K562 (cell line): ENCODE measurements at places on chromosomes 3 and 15. TPM values are rescaled to one million over a fixed set of nuclear protein-coding genes. Genes with fewer than 3 reads are reported as not detected.
A peak's percentile ranks its signal among the peaks of the same experiment; 100 is the strongest.

DNA sequence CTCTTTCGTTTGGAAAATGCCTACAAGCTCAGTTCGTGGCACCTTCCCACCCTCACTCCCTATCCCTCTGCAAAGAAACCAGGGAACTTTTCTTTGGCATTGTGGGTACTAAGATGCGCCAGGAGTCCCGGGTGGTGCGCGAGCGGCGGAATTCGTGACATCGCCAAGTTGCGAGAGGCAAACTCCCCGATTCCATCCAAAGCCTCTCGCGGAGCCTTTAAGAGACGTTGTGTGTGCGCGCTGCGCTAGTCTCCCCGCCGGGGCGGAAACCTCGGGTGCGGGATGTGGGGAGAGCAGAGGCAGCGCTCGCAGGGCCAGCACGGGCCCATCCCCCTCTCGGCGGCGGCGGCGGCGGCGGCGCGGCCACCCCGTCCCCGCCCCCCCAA is 443 bp upstream of the NR2F2 start:
- peaks cover 36% of the 10 kb centered on the region for H3K4me1 ChIP-seq
- peak overlapping the region; percentile 55 for H3K4me3 ChIP-seq
- no peaks in the 10 kb centered on the region for H3K27me3 ChIP-seq
- peak overlapping the region; percentile 71 for H3K27ac ChIP-seq

DNA sequence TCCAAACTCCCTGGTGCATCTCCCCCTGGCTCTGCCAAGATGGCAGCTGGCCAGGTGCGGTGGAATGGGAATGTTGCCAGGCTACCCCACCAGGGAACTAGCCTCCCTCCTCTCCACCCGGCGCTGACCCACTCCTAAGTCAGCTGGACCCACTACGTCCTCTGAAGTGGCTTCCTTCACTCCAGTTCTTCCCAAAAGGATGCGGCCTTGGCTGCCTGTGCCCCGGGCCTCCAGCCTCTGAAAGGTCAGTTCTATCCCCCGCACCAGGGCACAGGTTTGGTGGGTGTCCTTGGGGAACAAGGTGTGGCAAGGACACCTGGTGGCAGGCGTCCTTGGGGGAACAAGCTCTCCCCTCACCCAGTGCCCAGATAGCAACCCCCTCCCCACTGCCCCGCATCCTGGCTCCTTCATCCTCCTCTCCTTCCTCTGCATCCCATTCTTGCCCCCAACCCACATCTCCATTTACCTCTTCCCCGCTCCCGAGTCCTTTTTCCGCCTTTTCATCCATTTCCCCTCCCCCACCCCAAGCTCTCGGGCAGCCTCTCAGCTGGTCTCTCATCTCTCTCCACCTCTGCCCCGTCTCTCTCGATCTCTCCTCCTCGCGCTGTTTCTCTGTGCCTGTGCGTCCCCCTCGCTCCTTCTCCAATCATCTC is 54.0 kb downstream of the LHFPL4 start:
- H3K27ac ChIP-seq: no peak overlapping the region
- peaks cover 27% of the 10 kb centered on the region for H3K27me3 ChIP-seq
- no peak overlapping the region for H3K4me3 ChIP-seq
- DNase-seq: no peak

GNAT1 gene
- total RNA-seq: not detected in 2 replicates

GRCh38 chr3:40847551-40847992 is 322.8 kb downstream of the ZNF621 start:
- H3K4me1 ChIP-seq: no peaks in the 10 kb centered on the region
- H3K36me3 ChIP-seq: no peaks in the 10 kb centered on the region

- no peaks in the 10 kb centered on the region for H3K36me3 ChIP-seq
- H3K27me3 ChIP-seq: no peaks in the 10 kb centered on the region
- no peak for DNase-seq
- no peaks in the 10 kb centered on the region for H3K4me1 ChIP-seq
Measured at GRCh38 chr3:144045766-144046165, 74.1 kb downstream of the DIPK2A start.

- H3K4me1 ChIP-seq: no peaks in the 10 kb centered on the region
- H3K4me3 ChIP-seq: no peak overlapping the region
- no peak overlapping the region for H3K27ac ChIP-seq
- H3K36me3 ChIP-seq: no peaks in the 10 kb centered on the region
Measured at GRCh38 chr3:40764747-40765146, 240.0 kb downstream of the ZNF621 start.

DNA sequence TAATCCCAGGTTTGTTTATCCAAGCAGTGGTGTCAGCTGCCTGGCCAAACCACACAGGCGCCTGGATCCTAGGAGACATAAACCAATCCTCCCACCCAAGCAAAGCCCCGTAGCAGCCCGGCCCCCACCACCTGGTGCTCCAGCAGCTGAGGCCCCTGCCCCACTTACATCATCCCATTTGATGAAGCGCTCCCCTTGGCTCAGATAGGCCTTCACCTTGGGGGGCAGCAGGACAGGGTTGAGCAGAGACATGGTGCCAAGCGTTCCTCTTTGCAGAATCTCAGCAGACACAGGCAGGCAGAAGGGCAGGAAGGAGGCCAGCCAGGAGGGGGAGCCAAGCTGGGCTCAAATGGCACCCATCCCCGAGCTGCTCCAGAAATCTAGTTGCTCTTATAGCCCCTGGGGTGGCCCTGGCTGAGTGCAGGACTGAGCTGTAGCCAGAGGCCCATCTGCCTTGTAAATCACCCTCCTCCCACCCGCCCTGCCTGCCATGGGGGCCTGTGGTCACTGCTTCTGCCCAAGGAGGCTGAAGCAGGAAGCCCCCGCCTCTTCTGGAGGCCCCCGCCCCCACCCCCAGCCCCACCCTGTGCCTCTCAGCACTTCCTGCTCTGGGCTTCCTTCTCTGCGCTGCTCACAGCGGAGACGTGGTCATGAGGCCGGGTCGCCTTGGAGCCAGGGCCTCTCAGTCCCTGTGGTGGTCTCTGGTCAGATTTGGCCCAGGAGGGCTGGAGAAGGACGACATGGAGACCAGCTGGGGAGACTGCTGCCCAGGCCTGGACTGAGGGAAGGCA is at the start of gene PLCB2:
Gene PLCB2 (minus strand): TSS at position 515 of the 791 bp plus-strand sequence. CDS start 263 bp downstream, at position 252.
- H3K4me3 ChIP-seq: no peak within 1 kb of the TSS
- peak; percentile 46 for DNase-seq
- H3K36me3 ChIP-seq: no peaks in the 10 kb centered on the region
- H3K27me3 ChIP-seq: no peaks in the 10 kb centered on the region
- peaks cover 22% of the 10 kb centered on the region for H3K4me1 ChIP-seq

DNA sequence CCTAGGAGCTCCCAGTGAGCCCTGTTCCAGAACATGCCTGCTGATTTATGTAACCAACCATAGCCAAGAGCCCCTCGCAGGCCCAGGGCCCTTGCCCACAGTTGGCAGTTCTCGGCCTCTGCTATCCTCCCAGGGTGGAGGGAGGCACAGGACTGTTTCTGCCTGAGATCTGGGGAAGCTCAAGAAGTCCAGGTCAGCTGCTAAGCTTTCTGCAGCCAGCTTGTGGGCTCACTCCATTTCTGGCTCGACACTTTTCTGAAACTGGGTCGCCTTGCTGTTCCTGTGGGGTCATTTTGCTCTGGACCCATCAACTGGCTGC is 72.5 kb upstream of the HERC1 start:
- H3K4me3 ChIP-seq: no peak overlapping the region
- DNase-seq: no peak
- no peaks in the 10 kb centered on the region for H3K36me3 ChIP-seq
- peak overlapping the region; percentile 31; the same call in 1 of the 3 replicates for H3K27ac ChIP-seq
- peaks cover 29% of the 10 kb centered on the region for H3K4me1 ChIP-seq
- H3K27me3 ChIP-seq: no peaks in the 10 kb centered on the region

SLC28A1 gene
- not detected in 2 replicates for total RNA-seq

ADGRG7 gene
- total RNA-seq: not detected in 2 replicates

GRCh38 chr3:5726621-5727020 is 539.1 kb downstream of the EDEM1 start:
- no peaks in the 10 kb centered on the region for H3K36me3 ChIP-seq
- H3K4me3 ChIP-seq: no peak overlapping the region
- H3K27ac ChIP-seq: no peak overlapping the region
- H3K27me3 ChIP-seq: no peaks in the 10 kb centered on the region

DNA sequence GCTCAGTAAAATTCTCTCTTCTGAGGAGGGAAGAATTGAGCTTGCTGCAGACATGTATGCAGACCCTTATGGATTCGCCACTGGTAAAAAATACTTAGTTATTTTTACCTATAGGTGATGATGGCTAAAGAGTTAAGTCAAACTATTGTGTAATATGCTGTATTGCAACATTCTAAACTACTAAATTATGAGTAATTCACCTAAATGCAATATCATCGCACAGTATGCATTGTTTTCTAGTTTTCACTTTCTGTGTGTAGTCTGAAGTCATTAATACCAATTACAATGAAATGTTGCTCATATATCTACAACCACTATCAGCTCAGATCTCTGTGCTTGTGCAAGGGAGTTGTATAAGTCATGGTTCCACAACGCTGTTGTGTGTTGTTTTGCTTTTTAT is 48.7 kb upstream of the ROBO2 start:
- DNase-seq: no peak
- H3K27me3 ChIP-seq: no peaks in the 10 kb centered on the region
- no peaks in the 10 kb centered on the region for H3K4me1 ChIP-seq
- H3K36me3 ChIP-seq: no peaks in the 10 kb centered on the region
- H3K27ac ChIP-seq: no peak overlapping the region

COMMD4 gene
- 104 and 112 TPM in 2 replicates for total RNA-seq
